ENCODE measurements at places on chromosomes 1 and 21. TPM values are rescaled to one million over a fixed set of nuclear protein-coding genes. Genes with fewer than 3 reads are reported as not detected.

ZNF695 gene
- polyA plus RNA-seq = 10.2 TPM

AKNAD1 gene
- polyA plus RNA-seq = not detected

MAP1LC3C gene
- polyA plus RNA-seq = 2.3 TPM

CCDC24 gene
- polyA plus RNA-seq = 19.7 TPM

PDZK1 gene
- 0.17 TPM for polyA plus RNA-seq

NUF2 gene
- polyA plus RNA-seq = 6.4 TPM

SLC9C2 gene
- polyA plus RNA-seq = not detected

Measured in H1 (cell line).